Thyroid gland (tissue), 4 donors: ENCODE measurements at places on chromosomes 5 and 9.

DNA sequence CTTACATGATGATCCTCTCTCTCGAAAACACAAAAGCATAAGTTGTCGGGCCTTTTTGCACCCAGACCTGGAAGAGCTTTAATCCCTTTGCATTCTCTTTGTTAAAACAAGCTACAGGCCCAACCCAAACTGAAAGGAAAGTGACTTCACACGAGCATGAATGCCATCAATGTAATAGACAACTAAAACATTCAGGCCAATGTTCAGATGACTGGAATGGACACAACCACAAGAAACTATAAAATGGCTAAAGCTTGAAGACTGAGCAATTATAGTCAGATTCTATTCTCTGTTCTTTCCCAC is 45.5 kb downstream of the RFX3 start:
- no peak for DNase-seq

DNA sequence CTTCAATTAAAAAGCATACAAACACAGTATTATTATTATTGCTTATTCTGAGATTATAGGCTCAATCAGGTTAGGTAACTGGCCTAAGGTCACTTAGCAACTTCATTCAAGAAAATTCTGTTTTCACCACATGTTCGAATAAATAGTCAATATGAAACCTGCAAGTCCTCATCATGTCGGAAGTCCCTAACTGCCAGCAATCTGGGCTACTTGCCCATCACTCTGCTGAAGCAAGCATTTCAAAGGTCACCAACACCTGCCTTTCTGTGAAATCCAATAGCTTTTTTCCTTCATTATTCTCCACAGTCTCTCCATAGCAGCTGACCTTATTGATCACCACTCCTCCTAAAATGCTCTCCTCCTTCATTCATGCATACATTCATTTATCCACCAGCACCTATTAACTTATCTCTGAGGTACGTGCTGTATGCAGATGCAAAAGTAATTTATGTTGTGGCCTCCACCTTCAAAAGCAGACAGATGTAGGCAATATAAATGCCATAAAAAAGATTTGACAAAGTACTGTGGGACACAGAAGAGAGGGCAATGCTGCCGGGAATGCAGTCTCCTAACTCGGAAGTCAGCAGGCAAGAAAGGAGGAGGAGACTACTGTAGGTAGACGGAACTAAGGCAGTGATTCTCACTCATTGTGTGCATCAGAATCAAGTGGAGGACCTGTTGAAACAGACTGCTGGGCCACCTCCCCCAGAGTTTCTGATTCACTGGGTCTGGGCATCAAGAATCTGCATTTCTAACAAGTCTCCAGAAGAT is 310.9 kb downstream of the BNC2 start:
- DNase-seq = peak; percentile 36

- DNase-seq = peak; percentile 37
Observed at GRCh38 chr9:504921-505740, 290.5 kb downstream of the DOCK8 start.

DNA sequence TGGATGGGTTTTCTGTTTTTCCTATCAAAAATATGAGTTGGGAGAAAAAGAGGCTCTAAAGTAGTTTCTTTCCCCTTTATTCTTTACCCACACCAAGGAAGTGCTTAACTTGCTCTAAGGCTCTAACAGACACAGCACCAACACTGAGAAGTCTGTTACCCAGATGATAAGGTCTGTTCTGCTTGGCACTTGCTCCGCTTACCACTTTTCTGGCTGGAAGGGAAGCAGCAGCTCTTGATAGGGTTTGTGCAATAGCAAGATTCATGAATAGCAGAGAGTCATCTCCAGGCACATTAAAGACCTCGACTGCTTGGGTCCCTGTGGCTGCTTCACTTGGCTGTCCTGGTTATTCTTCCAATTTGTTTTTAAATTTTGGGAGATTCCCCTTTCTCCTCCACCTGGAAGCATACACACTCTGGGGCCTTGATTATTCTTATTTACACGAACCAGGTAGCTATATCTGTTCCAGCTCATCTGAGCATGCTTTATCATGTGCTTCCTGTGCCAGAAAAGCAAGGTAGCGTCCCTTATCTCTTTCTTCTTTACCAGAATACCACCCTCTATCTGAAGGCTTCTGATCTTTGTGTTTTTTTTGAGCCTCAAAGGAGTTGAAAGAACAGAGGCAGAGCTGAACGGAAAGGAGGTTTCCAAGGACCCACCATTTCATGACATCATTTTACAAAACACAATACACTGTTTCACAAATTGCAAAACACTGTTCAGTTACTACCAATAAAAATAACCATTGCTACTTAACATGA is 24.8 kb downstream of the PPP3R2 start:
- DNase-seq = no peak

DNA sequence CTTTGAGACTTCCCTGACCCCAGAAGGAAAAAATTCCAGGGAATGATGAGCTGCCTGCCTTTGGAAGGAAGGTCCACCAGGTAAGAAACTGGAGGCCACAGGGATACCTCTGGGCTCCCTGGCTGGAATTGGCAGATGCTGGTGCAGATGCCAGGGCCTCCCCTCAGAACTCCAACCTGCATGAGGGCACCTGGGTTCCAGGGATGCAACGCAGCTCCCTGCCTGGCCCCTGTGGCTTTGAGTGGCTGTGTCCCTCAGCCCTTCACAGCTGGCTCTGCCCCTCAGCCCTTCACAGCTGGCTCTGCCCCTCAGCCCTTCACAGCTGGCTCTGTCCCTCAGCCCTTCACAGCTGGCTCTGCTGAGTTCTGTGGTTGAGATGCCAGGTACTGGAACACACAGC is 13.9 kb downstream of the KCNMB1 start:
- no peak for DNase-seq
